Bone marrow (tissue), 2 donors: ENCODE measurements at places on chromosomes 3 and 15.

DNA sequence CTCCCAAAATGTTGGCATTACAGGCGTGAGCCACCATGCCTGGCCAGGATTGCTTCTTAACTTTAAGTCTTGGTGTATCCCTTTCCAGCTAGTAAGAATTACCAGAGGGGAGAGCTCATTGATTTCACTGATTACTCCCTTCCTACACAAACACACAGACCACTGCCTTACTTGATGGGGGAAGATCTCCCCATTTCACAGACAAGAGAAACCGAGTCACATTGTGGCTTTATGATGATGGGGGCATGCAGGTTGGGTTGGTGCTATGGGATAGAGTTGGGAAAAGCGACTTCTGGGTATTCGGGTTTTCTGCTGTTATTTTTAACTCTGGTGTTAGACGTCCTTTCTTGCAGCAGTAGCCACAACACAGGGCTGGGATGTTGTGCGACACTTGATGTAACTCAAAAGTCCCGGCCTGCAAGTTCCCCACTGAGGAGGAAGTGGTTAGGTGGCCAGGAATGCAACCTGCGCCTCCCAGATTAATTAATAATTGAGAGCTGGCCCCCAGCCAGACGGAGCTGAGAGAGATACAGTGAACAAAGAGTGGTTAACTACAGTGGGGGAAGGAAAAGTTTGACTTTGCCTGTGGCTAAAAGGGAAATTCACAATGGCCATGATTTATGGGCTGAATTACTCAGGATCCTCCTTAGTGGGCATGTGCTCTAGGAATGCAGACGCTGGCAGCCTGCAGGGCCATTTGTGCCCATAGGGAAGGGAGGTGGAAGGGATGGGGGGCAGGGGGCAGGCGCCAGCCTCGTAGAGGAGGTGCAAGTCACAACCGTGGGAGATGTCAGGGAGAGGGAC, 63.6 kb downstream of the SMAD6 start:
- DNase-seq, result peak; percentile 26

DNA sequence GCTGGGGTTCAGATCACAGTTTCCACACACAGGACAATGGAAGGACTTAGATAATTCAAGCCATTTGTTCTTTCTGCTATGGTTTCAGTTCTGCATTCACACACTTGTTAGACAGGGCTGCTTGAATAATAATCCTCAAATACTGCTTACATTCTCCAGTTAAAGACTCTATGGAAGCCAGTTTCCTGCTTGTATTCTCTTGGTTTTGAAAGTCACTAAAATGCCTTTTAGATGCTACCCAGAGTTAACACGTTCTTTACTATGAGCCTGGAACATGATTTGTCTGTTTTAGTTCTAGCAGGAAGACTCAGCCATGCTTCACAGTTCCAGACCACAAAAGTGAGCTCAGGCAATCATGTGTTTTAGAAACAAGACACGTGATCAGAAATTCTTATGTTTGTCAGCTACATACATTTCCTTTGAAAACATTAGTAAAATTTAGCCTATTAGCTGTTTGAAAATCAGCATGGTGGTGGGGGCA, 152.4 kb downstream of the LEKR1 start:
- DNase-seq, result no peak

GRCh38 chr3:59246719-59247401, 197.0 kb upstream of the CFAP20DC start:
- no peak for DNase-seq

DNA sequence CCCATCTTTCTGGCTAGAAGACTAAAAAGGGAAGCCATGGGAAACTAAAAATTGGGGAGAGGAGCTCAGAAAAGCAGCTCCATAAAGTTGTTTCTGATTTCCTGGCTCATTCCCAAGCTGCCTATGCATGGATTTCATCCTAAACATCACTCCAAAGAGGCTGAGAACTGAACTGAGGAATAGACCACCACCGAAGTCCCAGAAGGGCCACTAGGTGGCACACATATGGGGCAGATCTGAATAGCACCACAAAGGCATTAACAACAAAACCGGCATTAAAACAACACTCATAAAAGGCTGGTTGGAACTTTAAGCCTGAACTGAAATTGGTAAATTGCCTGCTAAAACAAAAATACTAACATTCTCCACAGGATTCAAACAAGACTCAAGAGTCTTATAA, 106.3 kb downstream of the PLD1 start:
- DNase-seq, result no peak

DNA sequence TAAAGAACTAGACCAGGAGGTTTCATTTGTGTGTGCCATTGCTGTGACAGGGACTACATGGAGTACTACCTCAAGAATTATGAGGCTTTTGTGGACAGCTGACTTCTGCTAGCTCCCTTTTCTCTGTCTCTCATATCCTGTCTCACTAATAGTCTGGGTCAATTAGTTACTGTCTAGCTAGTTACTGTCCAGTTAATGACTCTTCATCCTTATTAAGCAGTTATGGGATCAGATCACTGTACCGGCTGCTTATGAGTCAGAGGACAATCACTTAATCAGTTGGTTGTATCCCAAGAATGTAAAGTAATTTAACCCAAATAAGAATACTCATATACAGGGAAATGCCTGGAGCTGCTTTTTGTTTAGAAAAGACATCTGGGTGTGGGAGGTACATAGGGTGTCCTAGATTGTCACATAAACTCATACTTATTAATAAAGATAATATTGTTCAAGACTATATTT, 158.0 kb downstream of the CDIN1 start:
- no peak for DNase-seq

- no peak for DNase-seq
These were observed 476.0 kb downstream of the OCA2 start for GRCh38 chr15:27623149-27623548.

GRCh38 chr3:22908989-22909507, 294.1 kb upstream of the UBE2E2 start:
- DNase-seq, result no peak

- no peak for DNase-seq
These were observed 52.4 kb downstream of the DRD3 start for GRCh38 chr3:114126461-114126860.
